Stimulated activated naive B cell treated with anti-CD40 and anti-IgM and Interleukin-4, amounts not matched to agents 10 μg/mL and 1 μg/mL and 100 μg/mL, for 72 hours (primary cell): ENCODE measurements at places on chromosomes 3 and 15.

- no peak for DNase-seq
Measured at GRCh38 chr3:75342425-75342824, 321.7 kb upstream of the FRG2C start.

- DNase-seq: no peak
Measured at GRCh38 chr3:111617912-111618601, 22.9 kb upstream of the ZBED2 start.

- DNase-seq: no peak
Measured at GRCh38 chr3:176723758-176724393, 473.4 kb downstream of the TBL1XR1 start.

GRCh38 chr3:98962189-98962930 lies 60.9 kb upstream of the DCBLD2 start:
- no peak for DNase-seq

- DNase-seq: no peak
Measured at GRCh38 chr15:32643907-32644445, 2.5 kb downstream of the SCG5 start.

DNA sequence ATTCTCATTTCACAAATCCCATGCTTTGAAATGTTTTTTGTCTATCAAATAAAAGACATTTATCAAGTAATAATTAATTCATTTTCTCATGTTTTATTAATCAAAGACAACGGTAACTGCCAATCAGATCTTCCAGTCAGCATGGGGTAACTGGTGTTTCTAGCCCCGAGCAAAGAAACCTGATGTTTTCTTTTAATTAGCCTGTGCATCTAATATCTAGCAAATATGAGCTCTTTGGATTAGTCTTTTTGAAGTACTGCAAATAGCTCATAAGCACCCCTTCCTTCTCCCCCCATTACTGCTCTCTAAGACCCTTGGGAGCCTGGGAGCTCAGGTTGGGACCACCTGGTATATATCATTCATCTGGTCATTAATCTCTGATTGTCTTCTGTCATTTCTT lies 43.1 kb upstream of the SRGAP3 start:
- no peak for DNase-seq

GRCh38 chr3:100882571-100882984 lies 110.6 kb downstream of the ABI3BP start:
- DNase-seq: no peak
